ENCODE measurements at places on chromosomes 12 and 14.

DNA sequence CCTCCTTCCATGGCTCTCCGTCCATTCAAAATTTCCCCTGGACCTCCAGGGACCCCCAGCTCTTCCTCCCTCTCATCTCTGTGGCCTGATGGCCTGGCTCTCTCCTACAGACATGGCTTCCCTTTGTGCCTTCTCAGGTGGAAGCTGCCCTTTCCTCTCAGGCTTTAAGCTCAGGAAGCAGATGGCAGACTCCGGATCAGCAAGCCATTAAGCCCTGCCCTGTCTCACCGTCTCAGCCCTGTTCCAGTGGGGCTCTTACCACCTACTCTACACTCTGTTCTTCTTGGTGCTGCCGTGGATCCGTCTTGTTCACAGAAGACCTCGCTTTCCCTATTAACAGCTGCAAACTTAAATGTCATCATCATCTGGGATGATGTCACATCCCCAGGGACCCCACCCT is 33.1 kb downstream of the NPC2 start:
- DNase-seq = no peak

- DNase-seq = no peak
Measured at GRCh38 chr14:78088916-78089315, 81.3 kb upstream of the NRXN3 start.

DNA sequence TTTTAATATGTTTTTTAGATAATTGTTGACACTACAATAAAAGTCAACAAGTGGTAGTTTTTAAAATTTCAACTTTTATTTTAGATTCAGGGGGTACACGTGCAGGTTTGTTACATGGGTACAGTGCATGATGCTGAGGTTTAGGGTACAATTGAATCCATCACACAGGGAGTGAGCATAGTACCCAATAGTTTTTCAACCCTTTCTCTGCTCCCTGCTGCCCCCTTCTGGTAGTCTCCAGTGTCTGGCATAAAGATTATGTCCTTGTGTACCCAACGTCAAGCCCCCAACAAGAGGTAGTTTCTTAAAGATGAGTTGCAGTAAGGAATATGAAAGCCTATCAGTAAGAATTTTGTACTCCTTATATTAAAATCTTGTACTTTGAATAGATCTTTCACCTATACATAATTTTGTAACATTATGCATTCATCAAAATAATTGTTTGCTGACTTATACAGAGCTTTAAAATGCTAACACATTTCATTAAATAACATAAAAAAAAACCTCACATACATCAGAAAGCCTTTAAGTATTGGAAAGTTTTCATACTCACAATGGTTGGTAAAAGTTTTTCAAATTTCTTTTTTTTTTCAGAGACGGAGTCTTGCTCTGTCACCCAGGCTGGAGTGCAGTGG is 5.4 kb upstream of the RALGAPA1 start:
- peak; percentile 58 for DNase-seq

DNA sequence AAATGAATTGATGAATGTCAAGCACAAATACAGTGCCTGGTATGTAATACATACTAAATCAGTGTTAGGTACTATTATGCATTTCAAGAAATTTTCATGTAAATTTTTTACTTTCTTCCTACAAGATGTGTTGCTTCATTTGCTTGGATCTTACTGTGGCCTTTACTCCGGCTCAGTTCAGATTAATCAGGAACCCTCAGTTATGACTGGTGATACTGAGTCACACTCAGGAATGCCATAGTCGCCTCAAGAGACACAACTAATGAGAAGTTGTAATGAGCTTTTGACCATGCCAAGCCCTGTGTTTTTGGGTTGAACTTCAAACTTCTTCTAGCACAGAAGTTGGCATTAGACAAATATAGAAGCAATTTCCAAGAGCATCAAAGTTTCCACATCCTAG is 96.0 kb downstream of the TGFB3 start:
- DNase-seq = no peak

DNA sequence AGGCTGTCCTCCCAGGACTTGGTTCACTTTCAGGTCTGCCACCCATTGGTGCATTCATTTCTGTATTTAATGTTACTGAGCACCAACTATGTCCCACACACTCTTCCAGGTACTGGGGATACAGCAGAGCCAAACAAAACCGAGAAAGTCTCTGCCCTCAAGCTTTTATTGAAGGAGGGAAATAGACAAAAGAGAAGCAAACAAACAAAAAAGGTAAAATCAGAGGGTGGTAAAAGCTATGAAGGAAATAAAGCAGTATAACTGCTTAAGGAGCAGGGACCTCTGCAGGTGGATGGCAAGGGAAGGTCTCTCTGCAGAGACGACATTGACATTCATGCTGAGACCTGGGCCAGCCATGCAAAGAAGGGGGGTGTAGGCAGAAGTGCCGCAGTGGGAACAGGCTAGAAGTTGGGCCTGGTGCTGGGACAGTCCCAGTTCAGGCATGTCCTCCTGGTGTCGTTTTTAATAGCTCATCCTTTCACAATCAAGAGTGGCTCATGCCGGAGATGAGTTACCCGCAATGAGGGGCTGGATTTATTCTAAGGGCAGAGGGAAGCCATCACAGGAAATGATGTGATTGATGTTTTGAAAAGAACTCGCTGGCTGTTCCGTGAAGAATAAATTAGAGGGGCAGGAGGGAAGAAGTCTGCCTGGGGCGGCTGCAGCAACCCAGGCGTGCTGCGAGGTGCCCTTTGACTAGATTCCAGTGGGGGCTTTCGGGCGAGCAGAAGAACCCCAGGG is 72.8 kb downstream of the IRF2BPL start:
- peak; percentile 60 for DNase-seq

- DNase-seq = peak; percentile 12
Measured at GRCh38 chr12:58106195-58106594, 164.8 kb downstream of the ATP23 start.

DNA sequence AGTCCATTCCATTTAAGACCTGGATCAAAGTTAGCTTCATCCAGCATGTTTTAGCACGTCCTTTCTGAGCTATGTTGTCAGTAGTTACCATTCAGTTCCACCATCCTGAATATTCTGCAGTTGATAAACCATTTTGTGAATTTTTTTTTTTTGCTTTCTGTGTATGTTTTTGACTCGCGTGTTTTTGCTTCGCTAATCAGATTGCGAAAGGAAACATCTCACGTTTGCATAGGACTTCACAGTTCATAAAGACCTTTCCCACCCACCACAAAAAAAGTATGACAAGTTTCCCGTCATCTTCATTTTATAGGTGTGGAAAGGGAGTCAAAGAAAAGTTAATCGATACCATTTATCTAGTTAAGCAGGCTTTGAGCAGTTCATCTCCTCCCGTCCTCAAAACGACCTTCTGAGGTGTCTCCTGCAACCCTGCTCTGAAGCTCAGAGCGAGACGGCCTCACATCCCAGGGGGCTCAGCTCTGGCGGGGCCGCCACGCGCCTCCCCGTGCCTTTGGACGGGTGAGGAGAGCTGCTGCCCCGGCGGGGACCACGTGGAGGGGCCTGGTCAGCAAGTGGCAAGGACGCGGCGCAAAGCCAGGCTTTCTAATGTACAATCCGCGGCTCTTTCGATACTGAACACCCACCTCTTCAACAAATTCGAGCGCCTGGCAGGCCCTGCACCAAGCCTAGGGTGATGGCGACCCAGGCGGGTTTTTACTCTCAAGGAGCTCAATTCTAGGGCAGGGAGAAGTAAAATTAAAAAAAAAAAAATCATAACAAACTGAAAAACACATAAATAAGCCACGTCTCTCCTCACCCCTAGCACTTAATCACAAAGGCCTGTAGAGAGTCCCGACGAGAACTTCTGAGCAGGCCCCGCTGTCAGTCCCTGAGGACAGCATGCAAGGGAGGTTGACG is 988 bp upstream of the TMEM263 start:
- peak; percentile 7 for DNase-seq

DNA sequence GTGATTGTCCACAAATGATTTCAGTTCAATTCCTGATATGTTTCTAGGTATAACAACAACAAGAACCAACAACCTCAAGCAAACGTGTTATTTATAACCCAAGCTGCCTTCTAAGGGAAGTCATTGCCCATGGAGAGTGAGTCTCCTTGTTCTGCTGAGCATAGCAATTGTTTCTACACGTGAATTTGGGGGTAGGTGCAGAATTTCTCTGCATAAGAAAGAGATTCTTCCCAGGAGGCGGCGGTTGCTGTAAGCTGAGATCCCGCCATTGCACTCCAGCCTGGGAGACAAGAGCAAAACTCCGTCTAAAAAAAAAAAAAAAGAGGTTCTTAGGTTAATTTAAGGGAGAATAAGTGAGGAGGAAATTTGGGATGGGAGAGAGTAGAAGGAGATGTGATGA is 226.5 kb upstream of the PELI2 start:
- no peak for DNase-seq

GRCh38 chr12:116783525-116784237 is 45.6 kb downstream of the RNFT2 start:
- no peak for DNase-seq

- no peak for DNase-seq
Measured at GRCh38 chr14:68607081-68607866, 185.6 kb downstream of the ZFP36L1 start.

DNA sequence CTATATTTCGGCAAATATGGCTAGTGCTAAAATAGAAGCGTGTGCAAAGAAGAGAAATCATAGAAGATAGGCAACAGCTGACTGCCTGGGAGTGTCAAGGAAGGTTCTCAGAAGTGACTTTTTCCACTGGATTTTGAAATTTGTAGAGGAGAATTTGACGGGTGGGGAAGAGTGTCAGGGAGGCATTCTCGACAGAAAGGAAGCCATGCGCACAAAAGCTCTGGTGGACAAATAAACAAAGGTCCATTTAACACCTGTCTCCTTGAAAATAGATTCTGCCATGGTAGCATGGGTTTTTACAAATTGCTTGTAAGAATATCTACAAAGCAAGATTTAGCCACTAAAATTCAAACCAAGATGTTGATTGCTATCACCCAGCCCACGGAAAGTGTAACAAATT is 1081.5 kb downstream of the GALC start:
- DNase-seq = no peak

- DNase-seq = no peak
Measured at GRCh38 chr12:2256453-2256852, 203.7 kb downstream of the CACNA1C start.

- DNase-seq = no peak
Measured at GRCh38 chr12:52085682-52086180, 6.2 kb downstream of the SMIM41 start.

DNA sequence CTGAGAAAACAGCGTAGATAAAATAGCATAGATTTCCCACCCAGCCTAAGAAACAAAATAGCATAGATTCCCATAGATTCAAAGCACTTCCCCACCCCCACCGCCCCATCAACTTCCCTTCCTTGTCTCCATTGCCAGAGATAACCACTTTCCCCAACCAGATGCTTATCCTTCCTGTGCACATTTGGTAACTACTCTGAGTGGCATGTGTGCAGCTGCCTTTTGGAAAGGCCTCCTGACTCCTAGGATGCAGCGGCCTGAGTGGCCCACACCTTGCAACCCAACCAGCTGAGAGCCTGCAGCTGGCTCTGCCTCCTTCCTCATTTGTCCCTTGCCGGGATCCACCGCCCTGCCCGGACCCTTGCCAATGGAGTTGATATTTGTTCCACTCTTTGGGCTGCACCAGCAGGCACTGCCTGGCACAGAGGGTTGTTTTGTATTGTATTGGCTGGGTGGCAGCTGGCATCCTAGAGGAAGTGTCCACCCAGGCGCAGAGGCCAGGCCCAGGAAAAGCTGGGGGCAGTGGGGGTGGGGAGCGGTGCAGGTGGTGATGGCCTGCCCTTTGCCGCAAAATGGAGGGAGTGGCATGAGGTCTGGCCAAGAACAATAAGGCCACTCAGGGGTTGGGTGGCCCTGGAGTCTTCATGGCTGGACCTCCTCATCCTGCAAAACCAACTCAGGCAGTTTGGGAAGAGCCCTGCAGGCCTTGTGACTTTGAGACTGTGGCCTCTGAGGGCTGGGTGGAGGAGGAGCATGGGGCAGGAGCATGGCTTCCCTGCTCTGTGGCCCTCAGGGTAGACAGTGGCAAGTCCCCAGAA is 4.9 kb downstream of the SLC48A1 start:
- DNase-seq = peak; percentile 97

DNA sequence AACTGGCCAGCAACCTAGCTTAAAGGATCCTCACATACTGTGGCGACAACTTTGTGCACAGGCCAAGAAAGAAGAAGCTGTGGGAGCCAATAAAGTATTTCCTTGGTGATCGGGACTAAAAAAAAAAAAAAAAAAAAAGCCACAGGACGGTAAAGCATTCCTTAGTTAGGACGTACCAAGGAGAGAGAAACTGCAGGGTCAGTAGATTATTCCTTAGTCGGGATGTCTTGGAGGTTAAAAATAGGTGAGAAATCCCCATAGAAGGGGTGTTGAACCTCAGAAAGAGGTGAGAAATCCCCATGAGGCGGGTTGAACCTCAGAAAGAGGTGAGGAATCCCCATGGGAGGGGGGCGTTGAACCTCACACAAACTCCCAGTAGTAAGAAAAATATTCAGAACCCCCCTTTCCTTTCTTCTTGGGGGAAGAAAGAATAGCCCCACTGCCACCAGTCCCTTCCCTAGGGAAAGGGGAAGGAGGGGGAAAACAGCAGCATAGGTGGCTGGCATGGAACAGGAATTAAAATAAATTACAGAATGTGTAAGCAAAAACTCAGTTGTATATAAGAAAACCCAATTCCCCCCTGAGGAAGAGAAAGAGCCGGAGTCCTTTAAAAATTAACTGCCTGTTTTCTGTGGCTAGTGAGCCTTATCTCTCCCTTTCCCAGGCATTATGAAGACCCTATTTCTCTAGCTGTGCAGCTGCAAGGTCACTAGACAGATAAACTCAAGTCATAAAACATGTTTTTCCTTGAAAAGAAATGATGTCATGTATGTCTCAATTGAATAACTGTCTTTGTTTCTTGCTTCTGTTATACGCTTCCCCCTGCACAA is 26.8 kb downstream of the KLRK1 start:
- DNase-seq = no peak

DNA sequence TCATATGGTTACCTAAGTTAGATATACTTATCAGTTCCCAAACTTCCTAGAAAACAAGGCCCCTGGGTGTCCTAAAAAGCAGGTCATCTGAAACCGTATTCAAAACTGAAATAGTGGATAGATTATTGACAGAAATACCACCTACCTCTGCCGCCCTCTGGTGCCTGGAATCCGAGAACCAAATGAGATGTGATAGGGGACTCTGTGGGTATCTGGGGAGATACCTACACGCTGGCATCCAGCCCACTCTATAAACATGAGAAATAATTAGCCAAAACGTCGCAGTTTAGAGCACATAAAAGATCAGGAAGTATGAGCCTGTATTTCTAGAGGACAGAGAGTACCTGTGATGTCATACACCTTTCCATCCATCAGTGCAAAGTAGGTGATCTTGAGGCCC is 4.4 kb downstream of the ORMDL2 start:
- no peak for DNase-seq

DNA sequence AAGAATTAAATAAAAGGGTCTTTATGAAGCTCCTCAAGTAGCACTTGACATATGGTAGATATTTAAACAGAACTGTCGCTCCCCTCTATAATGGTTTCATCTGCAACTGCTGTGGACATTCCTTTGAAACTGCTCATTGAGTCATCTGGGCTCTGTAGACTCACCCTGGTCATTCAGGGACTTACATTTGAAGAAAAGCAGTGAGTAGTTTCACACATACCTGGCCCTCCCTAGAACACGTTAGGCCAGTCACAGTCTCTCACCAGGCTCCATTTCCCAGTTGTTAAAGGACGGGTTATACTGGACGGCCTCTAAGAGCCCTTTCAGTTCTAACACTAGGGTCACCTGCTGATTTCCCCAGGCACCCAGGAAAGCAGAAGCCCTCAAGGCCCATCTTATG is 217.0 kb downstream of the BCL11B start:
- no peak for DNase-seq

GRCh38 chr12:119840168-119840567 is 37.0 kb downstream of the CIT start:
- no peak for DNase-seq

- DNase-seq = no peak
Measured at GRCh38 chr12:62673028-62673815, 206.6 kb downstream of the MON2 start.

GRCh38 chr12:39835517-39836489 is 216.2 kb upstream of the ABCD2 start:
- no peak for DNase-seq

Data from Ammon's horn (tissue), 1 donor.